ENCODE measurements at places on chromosomes 3 and 15.

- DNase-seq = peak; percentile 23
Observed at GRCh38 chr3:107240183-107241091, 136.8 kb upstream of the CCDC54 start.

DNA sequence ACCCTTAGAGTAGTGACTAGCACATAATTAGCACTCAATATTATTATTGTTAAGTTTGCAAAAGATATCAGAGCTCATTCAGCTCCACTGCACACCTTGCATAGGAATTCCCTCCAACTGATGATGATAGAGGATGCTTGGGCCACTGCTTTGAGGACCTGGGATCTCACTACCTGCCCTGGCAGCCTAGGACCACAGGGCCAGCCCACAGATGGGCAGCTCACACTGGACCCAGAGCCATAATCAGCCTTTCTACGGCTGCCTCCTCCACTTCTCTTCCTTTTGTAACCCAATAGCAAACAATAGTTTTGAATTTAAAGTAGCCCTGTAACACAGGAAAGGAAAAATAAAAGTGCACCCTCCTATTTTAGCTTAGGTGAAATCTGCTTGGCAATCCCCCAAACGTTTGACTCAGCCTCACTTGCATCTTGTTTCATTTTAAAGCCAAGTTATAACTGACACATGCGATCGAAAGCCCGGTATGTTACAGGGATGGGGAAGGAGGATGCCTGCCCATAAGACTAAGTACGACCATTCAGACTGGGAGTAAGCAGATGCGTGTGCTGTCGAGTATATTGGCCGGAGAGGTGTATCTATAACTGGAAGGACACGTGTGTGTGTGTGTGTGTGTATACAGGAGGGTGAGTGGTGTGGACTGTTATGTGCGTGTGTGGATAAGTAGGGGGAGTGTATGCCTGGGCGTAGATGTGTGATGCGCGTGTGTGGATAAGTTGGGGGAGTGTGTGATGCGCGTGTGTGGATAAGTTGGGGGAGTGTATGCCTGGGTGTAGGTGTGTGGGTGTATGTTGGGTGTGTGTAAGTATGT lies 65.9 kb downstream of the CPN2 start:
- DNase-seq = no peak

GRCh38 chr3:14674841-14675240 lies at the start of gene C3orf20:
TSS of gene C3orf20 (plus strand) at chr3:14675141. CDS start at chr3:14682714, 7,573 bp downstream.
- DNase-seq = no peak

GRCh38 chr15:36911322-36911944 lies 188.9 kb downstream of the MEIS2 start:
- no peak for DNase-seq

GRCh38 chr15:65386886-65387285 lies 9.1 kb upstream of the IGDCC3 start:
- no peak for DNase-seq

GRCh38 chr3:158107605-158108444 lies 1.6 kb upstream of the SHOX2 start:
- no peak for DNase-seq

GRCh38 chr3:4395448-4395847 lies 71.6 kb downstream of the SUMF1 start:
- DNase-seq = no peak

GRCh38 chr3:103170651-103171050 lies 735.8 kb downstream of the ZPLD1 start:
- DNase-seq = no peak

DNA sequence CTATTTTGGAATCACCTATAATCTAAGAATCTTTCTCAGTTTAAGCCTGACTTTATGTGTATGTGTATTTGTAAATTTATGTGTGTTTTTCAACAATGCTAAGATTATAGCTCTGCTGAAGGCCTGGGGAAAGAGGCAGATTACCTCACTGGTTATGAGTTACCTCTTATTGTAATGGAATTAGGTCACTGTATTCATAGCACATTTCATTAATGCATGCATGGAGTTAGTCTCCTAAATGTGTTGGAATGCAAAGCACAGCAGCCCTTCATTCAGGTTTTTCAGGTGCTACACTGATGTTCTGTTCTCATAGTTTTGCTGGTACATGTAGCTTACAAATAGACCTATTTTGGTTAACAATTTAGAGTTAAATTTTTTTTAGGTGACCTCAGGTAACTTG lies 9.5 kb downstream of the GPR87 start:
- no peak for DNase-seq

DNA sequence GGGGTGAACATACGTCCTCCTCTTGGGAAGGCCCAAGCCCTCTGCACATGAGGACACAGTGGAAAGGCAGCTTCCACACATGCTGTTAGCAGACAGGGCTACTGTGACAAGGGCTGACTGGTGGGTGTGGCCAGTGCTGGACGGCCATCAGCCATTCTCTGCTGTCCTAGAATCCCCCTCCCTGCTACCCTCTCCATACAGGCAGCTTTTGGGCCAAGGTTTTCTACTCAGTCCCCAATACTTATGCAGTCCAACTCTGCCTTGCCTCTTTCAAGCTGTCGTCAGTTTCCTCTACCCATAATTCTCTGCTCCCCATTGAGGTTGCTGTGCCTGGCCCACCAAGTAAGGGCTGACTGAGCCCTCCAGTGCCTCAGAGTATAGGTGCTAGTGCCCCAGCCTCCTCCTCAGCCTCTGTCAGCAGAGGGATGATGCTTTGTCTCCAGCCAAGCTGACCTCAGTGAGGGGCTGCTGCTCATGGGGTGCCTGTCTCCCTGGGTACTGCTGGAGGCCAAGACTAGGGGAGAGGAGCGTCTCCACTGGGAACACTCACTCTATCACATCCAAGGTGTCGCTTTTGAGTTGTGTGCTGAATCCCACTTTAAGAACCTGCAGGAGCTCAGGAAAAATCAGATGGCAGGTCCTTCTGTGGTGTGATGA lies 2.8 kb downstream of the LOXL1 start:
- no peak for DNase-seq

DNA sequence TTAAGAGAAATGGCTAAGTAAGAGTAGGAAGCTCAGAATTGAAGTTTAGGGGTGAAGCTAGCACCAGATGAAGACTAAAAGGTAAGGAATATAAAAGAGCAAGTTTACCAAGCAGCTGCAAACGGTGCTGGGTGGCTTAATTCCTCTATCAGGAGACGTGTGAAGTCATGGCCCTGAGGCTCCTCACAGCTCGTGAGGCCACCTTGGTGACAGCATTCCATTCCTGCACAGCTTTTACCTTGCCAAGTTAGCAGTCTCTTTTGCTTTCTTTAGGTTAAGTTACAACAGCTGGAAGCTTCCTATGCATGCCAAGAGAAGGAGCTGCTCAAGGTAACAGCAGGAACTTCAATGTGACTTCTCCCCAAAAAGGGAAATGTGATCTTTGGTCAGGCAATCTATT lies 6.4 kb downstream of the TMCO5A start:
- no peak for DNase-seq

- DNase-seq = no peak
Observed at GRCh38 chr15:75104804-75105557, 81.6 kb downstream of the PPCDC start.

DNA sequence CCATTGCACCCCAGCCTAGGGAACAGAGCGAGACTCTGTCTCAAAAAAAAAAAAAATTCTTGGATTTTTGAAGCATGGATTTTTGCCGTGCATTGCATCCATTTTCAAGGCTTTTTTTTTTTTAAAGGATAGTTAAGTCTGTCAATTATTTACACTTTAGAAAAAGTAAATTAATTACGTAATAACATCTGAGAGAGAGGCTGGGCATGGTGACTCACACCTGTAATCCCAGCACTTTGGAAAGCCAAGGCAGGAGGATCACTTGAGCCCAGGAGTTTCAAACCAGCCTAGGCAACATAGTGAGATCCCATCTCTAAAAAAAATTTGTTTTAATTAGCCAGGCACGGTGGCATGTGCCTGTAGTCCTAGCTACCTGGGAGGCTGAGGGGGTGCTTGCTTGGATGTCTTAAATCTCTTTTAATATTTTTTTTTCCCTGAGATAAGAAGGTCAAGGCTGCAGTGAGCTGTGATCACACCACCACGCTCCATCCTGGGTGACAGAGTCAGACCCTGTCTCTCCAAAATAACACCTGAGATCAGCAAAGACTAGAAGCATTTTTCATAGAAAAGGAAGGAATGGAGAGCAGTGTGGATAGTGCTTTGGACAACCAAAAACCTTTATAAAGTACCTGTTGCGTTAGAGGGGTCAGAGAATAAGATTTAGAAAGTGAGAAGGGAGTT lies 6.8 kb upstream of the SENP7 start:
- DNase-seq = no peak

DNA sequence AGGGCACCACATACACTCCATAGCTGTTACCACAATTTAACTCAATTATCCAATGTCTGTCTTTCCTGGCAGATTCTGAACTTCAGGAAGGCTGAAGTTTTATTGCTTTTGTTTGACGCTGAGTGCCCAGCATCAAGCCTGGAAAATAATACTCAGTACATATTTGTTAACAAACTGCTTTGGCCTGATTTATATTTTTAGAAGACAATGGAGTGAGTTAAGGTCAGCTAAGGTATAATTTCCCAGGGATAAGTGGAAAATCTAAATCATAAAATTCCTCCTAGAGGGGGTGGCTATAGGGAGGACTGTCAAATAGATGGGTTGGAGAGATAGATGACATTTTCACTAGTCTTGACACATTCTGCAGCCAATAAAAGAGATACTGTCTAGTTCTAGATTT lies 659.4 kb upstream of the ADAMTS9 start:
- DNase-seq = no peak

- DNase-seq = no peak
Observed at GRCh38 chr3:149763565-149764195, 11.4 kb upstream of the COMMD2 start.

DNA sequence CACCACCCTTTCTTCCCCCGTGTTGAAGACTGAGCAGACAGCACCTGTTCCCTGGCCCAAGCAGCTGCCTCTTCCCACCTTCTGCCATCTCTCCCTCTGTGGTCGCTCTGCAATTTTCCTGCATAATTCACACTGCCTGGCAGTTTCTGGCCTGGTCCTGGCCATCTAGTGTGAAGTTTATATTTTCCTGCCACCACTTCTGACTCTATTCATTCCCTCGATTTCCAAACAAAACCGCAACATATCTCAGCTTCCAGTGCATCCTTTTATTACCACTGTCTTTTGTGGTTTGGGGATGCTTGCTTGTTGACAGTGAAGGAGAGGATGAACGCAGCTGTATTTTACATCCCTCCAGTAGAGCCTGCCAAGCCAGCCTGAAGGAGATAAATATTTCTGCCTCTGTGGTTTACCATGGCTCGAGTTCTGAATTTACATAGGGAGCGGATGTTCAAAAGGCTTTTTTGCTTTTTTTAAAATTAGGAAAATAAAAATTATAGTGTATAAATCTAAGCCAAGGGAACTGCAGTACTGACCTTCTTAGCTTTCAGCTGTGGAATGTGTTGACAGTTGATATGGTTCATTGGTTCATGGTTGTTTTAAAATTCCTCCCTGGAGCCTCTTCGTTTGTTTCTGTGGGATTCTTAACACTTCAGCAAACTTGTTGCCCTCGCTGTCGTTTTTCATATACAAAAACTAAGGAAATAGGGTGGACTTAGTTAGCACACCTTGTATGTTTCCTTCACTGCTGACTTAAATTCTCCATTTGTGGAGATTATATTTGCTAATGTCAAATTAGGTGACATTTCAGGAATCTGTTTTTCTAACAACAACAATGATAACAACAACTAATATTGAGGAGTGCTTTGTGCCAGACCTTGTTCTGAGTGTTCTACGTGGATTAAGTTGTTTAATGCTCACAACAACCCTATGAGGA lies 250.5 kb downstream of the ADAMTSL3 start:
- DNase-seq = no peak

DNA sequence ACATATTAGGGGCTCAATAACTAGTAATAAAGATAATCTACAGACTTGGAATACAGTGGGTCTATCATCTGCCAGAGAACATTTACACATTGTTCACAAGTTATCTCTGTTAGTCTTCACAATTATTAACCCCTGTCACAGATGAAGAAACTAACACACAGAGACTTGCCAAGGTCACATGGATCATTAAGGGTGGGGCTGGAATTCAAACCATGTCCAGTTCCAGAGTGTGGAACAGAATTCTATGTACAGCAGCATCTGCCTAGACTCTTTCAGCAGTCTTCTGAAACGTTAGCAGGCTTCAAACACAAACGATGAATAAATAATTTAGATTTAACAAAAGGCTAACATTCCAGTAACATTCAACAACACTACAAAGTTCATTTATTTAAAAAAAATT lies 673.9 kb upstream of the NR2F2 start:
- no peak for DNase-seq

GRCh38 chr3:134423153-134423552 lies 48.9 kb upstream of the AMOTL2 start:
- DNase-seq = no peak

DNA sequence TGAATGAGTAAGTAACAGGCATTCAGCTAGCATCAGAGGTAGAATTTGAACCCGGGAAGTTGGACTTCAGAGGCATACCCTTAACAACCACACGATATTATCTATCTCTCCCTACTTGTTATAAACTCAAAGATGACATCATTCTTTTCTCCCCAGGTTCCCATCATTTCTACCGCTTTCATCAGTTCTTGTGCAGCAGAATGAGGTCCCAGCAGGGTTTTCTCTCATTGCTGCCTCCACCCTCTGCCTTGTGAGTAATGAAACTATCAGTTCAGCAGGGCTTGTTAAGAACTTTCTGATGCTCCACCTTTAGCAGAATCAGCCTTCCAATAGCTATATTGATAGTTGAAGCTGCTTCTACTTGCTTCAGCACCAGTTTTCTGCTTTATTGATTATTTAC lies 487.5 kb upstream of the KCNMB2 start:
- DNase-seq = no peak

DNA sequence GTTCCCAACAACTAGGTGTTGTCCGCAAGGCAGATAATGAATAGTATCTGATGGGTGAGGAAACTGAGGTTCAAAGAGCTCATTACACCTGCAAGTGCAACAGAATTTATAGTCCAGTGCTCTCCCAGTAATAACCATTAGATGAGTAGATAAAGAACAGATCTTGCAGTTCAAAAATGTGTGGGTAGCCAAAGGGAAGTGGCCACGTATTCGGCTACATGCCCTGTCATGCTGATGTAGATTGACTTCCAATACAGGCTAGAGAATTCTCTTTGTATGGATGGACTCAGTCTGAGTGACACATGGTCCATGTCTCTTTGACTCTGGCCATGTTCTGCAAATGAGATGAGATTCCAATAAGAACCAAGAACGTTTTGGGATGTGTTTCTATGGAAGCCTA lies 187.9 kb upstream of the LPP start:
- no peak for DNase-seq

DNA sequence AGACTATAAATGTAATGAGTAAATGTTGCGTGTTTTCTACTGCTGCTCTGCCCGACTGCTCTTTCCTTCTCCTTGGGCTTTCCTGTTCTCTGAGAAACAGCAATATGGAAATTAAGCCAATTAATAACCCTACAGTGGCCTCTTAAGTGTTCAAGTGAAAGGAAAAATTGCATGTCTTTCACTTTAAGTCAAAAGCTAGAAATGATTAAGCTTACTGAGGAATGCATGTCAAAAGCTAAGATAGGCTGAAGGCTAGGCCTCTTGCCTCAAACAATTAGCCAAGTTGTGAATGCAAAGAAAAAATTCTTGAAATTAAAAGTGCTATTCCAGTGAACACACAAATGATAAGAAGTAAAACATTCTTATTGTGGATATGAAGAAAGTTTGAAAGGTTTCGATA lies 55.0 kb downstream of the ATP2C1 start:
- DNase-seq = no peak

All from stimulated activated CD8-positive, alpha-beta memory T cell treated with anti-CD3 and anti-CD28 coated beads, Interleukin-4, amount 100 ng/mL, for 1 hour (primary cell).